ENCODE measurements at places on chromosomes 1 and 21.
A peak's percentile ranks its signal among the peaks of the same experiment; 100 is the strongest.

DNA sequence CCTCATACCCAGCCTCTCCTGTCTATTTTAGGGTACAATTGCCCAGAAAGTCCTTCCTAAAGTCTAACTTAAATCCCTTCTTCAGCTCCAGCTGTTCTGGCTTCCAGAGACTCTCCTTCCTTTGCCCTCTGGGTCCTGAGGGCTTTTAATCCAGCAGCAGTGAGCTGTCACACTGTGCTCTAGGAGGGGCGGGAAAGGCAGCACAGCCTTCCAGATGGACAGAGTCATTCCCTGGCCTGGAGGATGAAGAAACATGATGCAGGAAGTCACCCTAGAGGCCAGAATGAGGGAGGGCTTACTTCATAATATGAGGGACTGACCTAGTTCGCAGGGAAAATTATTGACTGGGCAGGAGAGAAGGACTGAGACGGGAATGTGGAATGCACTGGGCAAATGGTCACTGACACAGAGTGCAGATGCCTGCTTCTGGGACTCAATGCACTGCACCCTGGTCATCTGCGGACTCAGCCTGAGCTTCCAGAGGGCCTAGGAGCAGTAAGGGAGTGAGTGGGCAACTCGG, 1.3 kb downstream of the SH2D2A start:
- DNase-seq: no peak

DNA sequence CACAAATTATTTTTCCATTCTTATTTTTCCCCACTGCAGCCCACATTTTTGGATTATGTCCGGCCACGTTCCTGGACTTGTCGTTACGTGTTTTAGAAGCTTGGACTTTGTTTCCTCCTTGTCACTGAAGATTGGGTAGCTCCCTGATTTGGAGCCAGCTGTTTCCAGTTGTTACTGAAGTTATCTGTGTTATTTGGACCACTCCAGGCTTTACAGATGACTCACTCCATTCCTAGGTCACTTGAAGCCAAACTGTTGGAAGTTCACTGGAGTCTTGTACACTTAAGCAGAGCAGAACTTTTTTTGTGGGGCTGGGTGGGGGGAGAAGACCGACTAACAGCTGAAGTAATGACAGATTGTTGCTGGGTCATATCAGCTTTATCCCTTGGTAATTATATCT, 12.2 kb upstream of the AXDND1 start:
- DNase-seq: no peak

DNA sequence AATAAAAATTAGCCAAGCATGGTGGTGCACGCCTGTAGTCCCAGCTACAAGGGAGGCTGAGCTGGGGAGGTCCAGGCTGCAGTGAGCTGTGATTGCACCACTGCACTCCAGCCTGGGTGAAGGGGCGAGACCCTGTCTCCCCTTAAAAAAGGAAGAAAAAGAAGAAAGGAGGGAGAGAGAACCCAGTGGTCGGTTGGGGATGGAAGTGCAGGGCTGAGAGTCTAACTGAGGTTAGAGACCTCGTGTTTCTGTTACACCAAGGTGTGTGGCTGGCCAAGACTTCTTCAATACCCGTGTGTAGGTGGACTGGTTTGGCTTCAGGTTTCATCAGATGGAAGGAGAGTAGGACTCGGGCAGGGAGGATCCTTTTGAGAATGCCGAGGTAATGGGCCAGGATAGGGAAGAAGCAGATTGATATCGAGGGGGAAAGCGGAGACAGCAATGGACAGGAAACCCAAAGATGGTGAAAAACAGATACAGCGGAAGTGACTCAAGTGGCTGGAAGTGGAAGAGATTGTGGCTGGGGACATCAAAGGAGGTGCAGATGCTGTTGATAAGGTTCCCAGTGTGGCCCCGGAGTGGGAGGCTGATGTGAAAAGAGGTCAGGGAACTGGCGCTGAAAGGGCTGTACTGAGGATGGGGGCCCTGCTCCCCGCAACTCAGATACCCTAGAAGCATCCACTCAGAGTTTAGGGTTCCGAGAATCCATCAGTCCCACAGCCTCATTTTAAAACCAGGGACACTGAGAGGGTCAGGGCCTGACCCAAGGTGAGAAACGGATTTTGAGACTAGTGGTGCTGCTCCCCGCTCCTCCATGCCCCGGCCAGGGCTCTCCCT, 681 bp upstream of the UBXN10 start:
- peak; percentile 21 for DNase-seq

DNA sequence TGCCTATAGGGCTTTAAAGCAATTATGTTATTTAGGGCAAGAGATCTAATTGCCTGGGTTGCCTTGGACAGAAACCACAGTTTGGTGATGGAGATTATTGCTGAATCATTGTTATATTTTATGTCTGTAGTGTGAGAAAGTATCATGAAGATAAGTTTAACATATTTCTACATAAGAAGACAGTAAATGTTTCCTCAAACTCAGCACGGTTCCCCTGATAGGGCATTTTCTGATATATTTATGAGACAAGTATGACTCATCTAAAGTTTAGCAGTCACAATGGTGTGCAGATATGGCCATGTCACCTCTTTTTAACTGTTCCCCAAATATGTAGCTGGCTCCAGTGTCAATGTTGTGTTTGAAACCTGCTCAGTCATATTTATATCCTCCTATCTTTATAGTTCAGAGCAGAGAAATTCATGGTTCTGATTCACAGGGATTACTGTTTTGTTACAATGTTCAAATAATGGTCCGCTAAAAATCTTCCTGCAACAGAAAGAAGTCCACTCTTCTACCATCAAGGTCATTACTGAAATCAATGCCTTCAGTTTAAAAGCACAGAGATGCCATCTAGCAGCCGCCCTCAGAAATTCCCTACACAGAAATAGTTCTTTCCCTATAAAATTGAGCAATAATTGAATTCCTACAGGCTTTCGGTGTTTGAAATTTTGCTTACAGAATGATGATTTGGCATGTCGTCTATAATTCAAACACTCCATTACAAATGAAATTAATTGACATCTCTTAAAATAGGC, 3.7 kb downstream of the OLFM3 start:
- no peak for DNase-seq

- DNase-seq: no peak
Measured at GRCh38 chr1:222916100-222916499, 101.3 kb downstream of the DISP1 start.

DNA sequence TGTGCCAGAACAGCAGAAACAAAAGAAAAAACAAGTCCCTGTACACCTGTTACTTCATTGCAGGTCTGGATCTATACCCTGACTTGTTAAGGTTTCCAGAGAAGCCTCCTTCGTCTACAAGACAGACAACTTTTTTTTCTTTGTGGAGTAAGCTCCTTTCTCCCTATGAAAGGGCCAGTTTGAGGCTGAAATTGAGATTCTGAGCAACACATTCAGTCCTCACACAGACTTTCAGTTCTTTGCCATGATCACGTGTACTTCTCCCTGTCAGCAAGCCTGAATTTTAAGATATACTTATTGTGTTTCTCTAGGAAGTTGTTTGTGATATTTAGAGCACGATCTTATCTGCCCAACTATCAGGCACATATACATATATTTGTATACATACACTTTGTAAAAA, 374.0 kb downstream of the NTNG1 start:
- DNase-seq: no peak

DNA sequence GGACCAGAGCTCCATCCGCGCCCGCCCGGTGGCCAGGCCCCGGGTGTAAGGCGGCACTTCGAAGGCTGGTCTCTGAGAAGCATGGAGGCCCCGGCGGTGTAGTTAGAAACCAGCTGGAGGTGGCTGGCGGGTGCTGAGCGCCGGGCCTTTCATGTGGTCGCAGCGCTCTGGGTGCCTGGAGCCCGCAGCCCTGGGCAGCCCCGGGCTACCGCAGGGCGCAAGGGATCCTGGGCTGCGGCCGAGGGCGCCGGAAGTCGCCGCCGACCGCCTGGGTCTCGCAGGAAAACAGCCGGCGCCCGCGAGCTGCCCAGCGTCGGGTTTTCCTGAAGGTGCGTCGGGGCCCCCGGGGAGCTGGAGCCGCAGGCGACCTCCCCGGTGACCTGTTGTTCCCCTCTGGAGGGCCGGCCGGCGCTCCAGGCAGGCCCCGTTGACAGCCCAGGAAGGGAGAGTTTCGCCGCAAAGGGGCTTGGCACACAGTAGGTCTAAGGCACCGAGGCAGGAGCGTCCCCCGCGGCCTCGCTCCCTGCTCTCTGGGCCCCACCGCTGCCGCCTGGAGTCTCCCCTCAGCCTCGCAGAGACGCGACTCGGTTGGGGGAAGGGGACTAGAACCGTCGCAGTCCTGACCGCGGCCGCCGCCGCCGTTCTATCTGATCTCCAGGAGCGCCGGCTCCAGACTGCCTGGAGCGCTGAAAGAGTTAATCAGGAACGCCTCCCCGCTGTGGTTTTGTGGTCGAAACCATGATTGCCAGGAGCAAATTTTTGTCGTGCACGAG, 2.7 kb downstream of the GRHL3 start:
- DNase-seq: no peak

DNA sequence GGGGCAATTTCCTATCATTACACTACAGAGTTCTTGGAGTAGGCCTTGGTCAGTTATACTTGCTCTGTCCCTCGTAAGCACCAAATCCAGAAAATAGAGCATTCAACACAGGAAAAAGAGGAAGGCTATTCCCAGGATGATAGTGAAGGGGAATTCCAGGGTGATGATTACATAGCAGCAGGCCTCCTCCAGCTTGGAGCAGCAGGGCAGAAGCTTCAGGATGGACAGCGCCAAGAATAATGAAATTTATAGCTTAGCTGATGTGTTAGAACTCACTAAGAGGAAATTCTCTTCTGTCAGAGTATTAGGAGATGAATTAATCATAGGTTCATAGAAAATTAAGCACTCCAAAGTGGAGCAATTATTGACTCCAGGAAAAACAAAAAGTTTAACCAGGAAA, 10.8 kb upstream of the SMAP2 start:
- DNase-seq: no peak

DNA sequence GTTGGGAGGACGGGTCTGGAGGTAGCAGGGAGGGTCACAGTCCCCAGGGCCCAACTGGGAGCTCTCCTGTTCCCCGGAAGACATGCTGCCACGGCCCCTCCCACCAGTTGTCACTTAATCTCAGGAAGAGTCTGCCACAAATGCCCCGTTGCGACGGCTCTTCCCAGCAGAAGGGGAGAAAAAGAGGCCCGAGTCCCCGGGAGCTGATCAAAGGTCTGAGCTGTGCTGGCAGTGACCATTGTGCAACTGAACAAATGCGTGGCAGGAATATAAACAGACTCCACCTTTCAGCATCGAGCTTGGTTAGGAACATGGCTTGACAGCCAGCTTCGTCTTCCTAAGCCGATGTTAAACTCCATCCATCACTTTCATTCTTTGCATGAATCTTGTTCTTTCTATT, 27.8 kb upstream of the ZBTB21 start:
- DNase-seq: no peak

DNA sequence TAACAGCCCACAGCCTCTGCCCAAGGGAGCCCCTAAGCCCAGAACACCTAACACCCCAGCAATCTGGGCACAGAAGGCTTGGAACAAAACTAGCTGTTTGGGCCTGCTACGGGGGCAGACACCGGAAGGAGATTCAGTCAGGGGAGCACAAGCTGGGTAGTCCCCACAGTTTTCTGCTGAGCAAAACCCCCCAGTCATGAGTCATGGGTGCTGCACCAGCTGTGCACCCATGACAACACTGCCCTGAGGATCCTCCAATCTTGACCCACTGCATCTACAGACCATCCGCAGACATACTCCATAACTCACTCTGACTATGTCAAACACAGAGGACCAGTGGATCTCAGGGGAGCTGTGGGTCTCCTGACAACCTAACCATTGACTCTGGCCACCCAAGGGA, 105.1 kb downstream of the LRIG2 start:
- DNase-seq: no peak

All from stimulated activated CD8-positive, alpha-beta memory T cell treated with anti-CD3 and anti-CD28 coated beads, Interleukin-4, amount 100 ng/mL, for 4 hours (primary cell).